ENCODE measurements at places on chromosomes 2 and 18.

GRCh38 chr18:42534313-42534712 lies 579.3 kb downstream of the PIK3C3 start:
- DNase-seq: no peak

- no peak for DNase-seq
These were observed 6.1 kb downstream of the AFF3 start for GRCh38 chr2:100136310-100136709.

DNA sequence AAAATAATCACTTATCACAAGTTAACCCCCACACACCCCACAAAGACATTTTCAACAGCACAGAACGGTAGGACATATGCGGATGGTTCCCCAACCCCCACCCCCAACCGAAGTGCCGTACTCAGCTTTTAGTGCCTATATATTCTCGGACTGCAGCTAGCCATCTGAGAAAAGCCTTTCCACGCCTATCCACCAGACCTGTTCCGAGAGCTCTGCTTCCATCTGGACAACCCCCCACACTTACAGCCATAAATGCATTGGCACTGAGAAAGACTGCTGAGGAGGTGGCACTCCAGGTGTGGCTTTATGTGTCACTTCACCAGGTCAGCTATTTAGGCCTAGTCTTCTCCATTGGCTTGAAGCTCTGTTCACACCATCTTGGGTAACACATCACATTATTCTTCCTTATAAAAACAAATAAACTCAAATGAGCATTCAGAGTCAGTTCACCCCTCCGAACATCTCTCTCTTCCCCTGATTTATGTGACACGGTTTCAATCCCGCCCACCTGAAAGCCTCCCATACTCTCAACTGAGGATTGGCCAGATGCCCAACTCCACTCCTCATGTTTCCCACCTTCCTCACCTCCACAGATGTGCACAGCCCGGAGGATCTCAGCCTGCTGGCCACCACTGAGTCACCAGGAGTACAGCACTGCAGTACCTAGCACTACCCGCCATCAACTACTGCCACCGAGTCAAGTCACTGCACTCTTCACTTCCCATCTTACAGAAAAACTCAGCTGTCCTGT lies 127.4 kb downstream of the CACNB4 start:
- no peak for DNase-seq

GRCh38 chr2:126220331-126220730 lies 435.6 kb upstream of the GYPC start:
- no peak for DNase-seq

DNA sequence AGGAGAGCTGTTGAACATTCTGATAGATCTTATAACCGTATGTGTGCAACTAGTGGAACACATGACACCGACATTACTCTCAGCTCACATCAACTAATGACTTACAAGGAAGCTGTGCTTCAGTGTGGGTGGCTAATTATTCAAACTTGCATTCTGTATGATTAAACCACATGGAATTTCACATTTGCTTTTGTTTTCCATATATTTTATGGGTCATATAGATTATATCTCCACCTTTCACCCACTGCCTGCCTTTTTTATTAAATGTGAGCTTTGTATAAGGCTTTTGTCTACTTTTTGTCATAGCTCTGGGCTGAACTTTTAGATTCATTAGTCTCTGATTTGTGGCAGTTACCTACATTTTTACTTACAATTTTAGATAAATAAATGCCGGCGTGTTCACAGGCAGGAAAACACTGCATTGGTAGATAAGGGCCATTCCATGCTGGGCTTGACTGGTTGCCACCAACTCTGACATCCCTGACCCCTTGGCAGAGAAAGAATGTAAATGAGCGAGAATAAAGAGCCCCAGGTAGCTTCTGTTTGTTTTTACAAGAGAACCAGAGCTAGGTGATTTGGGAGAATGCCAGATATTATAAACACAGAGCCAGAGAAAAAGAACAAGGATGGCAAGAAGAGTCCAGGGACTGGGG lies 35.7 kb downstream of the LYPD6 start:
- no peak for DNase-seq

DNA sequence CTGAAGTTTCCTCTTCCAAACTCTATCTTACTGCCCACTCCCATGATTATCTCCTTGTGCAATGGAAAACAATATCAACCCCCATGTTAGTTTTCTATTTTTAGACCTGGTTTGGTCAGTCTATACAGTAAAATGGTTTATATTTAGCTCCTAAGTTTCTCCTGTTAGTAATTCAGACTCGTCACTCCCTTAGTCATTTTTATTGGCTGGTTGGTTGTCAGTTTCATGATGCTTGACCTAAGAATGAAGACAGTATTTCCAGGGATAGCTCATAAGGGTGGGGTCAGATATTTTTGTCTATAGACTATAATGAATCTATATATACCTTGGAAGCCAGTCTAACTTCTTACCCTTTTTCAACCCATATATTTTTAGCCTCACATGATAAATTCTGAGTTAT lies 61.4 kb upstream of the NEUROD1 start:
- no peak for DNase-seq

GRCh38 chr2:239326831-239327535 lies 73.8 kb downstream of the HDAC4 start:
- DNase-seq: no peak

- DNase-seq: peak; percentile 59
These were observed 154.9 kb downstream of the SATB2 start for GRCh38 chr2:199302851-199303250.

DNA sequence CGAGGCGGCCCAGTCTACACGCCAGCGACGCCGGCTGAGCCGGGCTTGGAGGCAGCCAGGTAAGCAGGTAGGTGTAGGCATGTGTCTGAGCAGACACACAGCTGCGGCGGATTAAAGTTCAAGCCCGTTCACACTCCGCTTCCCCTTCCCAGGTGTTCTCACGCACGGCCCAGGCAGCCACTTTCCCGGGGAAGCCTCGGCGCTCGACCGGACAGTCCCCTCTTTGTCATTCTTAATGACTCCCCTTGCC lies 367 bp downstream of the TGFA start:
- DNase-seq: no peak
